ENCODE measurements at places on chromosomes 3 and 15.
A peak's percentile ranks its signal among the peaks of the same experiment; 100 is the strongest.

- DNase-seq = no peak
Measured at GRCh38 chr15:66542896-66543295, 22.9 kb downstream of the LCTL start.

GRCh38 chr3:157460253-157460652 lies 23.6 kb downstream of the PTX3 start:
- no peak for DNase-seq

GRCh38 chr15:32657941-32658340 lies 16.4 kb downstream of the SCG5 start:
- no peak for DNase-seq

GRCh38 chr3:47339951-47340350 lies 40.9 kb upstream of the PTPN23 start:
- DNase-seq = no peak

DNA sequence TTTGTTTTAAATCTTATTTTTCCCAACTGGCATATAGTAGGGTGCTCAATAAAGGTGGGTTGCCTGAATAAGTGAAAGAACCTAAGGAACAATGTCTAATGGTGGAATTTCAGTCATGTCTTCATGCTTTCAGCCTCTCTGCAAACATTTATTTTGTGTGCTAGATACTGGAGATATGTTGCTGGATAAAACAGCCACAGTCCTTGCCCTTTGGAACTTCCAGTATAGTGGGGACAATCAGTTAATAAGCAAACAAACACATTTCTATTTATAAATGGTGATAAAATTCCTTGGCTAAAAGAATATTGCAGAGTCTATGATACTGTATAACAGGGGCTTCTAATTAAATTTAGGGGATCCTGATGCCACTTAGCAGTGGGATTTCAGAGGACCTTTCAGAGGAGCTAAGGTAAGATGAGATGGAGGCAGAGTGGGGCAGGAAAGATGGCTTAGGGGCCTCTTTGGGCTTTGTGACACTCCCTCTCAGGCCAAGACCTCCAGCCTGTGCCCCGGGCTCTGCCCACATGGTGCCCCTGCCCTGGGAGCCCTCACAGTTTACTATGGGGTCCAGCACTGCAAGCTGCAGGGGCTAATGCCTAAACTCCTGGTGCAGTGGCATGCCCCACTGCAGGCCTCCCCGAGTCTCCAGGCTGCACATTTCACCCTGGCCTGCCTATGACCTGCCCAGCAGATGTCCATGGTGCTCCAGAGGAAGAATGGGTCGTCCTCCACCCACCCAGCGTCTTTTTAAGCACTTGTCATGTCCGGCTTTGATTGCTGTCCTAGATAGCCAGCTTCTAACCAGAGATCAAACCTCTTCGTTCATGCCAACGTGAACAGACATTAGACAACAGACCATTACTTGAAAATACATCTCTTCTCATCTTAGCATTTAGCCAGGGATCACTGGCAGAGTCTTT lies 61.6 kb upstream of the PRR23C start:
- DNase-seq = no peak

GRCh38 chr3:973340-973739 lies 119.5 kb upstream of the CNTN6 start:
- DNase-seq = no peak

DNA sequence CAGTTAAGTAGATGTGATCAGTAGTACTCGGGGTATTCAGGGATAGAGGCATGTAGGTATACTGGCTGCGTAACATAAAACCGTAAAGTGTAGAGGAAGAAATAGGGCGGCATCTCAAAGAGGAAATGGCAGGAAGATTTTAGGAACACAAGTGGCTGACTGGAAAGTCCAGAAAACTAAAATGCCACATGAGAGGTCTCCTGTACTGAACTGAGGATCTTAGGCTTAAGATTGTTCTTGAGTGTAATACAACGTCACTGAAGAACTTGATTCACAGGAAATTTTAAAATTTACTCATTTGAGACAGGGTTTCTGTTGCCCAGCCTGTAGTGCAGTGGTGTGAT lies 2.3 kb upstream of the LMLN start:
- DNase-seq = no peak

DNA sequence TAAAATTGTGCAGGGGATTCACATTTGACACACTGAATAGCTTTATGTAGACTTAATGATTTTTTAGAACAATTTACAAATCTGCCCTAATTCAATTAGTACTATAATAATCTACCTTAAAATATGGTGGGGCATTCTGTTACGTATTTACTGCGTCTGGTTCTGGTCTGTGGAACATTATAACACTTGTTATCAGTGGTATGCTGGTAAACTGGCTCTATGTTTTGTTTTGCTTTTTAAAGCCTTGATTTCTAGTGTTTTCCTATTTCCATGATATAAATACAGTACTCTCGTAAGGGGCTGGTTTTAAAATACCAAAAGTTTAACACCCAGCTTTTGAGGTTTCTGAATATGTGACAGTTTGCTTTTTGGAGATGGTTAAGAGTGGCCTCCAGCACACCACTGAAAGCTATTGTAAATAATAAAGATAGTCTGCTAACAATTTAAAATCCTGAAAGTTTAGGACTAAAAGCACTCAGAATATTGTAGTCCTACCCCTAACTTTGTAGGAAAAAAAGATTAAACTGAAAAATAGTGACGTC lies 65.6 kb upstream of the CD47 start:
- no peak for DNase-seq

DNA sequence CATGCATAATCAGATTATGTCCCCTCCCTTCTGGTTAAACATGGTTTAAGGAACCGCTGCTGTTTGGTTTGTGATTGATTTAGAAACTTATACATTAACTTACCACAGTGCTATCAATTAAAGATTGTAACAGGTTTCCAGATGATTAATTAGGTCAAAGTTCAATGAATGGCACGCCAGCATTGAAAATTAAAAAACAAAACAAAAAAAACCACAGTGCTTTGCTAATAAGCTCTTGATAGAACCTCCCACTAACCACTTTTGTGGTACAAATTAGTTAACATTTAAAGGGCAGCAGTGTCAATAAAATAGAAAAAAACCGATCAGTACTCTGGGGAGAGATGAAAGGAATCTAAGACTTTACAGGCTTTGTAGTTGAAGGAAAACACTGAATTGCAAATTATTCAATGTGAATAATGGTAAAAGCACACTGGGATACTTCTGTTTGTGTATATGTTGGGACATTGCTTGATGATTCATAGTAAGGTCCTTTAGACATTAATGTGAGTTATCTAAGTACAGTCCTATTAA lies 7.6 kb upstream of the C3orf38 start:
- no peak for DNase-seq

DNA sequence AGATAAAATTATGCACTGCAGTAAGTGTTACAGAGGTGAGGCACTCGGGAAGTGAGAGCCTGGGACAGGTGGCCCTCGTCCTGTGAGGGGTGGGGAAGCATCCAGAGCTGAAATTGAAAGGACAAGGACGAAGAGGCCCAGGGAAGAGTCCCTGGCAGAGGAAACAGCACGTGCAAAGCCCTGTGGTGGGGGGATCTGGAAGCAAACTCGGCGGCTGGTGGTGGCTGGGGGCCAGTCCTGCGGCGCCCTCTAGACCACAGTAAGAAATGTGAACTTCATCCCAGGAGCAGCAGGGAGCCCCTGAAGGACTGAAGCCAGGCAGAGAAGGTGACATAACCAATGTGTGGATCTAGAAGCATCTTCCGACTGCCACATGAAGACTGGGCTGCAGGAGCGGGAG lies 42.8 kb downstream of the GRIP2 start:
- DNase-seq = no peak

GRCh38 chr3:70990185-70990584 lies 593.3 kb downstream of the FOXP1 start:
- no peak for DNase-seq

- DNase-seq = no peak
Measured at GRCh38 chr3:126851934-126852333, 131.0 kb upstream of the PLXNA1 start.

DNA sequence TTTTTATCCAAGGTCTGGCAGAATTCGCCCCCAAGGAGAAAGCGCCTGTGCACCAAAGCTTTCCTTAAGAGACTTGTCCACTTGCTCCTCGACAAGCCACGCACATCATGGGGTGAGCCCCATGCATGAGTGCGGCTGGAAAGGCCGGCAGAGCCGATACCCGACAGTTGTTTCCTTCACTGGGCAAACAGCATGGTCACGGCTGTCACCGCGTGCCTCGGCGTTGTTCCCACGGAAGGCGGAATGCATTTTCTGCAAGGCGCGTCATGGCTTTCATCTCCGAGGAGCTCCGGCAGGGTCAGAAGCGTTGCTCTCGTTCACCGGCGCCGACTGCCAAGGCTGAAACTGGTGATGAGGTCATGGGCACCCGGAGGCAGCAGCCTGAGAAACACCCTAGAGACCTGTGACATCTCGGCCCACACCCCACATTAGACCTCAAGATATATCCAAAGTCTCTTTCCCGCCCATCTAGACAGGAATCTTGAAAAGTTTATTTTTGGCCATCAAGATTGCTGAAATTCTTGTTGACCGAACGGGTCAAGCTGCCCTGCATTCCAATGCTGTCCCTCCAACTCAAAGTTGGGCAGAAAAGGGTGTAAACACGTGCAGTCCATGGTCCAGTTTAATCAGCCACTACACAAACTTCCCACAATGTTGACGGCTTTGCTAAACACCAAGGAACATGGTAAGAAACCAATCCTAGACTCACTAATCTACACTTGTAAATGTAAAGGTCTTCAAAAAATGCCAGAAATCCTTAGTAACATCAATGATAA lies 604 bp upstream of the TJP1 start:
- DNase-seq = no peak

DNA sequence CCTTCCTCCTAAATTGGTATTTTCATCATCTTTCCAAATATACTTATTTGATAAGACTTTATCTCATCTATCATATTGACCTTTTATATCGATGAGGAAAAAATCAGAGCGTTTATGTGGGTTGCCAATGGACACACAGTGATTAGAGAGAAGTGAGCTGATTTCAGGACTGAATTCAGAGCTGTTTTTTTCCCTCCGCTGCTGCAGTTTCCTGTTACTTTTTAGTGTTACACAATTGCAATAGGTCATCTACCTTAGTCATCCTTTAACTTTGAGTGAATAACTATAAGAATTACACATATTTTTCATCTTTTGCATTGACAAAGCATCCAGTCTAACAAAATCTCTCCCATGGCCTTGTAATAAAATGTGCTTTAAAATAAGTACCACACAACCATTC lies 266.3 kb upstream of the CNTN4 start:
- DNase-seq = no peak

DNA sequence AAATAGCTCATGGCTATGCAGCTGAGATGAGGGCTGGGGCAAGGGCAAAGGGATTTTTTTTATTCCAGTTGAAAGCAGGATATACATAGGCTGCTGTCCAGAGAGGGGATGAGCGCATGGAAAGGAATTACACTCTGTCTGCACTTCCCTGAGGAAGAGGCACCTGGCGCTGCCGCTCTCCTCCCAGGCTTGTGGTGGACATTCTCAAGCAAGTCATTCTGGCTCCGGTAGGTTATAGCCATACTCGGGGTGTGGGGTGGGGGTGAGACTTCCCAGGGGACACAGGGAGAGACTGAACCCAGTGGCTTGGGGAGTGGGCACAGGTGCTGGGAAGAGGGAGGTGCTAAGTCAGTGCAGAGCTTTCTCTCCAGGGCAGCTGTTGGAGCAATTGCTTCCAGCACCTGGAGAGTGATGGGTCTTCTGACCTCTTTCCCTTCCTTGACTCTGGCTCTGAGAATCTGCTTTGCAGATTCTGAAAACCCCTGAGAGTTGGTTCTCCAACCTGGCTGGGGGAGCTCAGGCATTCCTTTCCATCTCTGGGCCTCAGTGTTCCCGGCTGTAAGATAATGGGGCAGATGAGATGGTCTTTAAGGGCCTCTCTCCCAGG lies 24.3 kb downstream of the CYP8B1 start:
- no peak for DNase-seq

DNA sequence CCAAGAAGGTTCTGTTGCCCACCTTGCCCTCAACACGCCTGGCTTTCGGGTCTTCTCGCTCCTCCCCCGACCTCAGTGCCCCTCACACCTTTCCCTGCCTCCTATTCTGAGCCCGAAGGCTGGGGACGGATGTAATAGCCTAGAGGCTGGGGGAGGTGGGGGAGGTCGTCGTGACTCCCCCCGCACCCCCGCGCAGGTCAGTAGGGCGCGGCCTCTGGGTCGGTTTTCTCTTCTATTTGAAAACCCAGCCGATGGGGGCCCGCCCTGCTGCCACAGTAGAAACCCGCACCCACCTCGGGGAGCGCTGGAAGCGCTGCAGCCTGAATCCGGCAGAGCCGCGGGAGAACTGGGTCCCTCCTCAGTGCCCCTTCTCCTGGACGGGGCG lies 1.0 kb upstream of the RBPMS2 start:
- no peak for DNase-seq

GRCh38 chr3:27319304-27319703 lies 49.9 kb downstream of the NEK10 start:
- DNase-seq = no peak

GRCh38 chr15:63891768-63892133 lies 58.0 kb upstream of the HERC1 start:
- DNase-seq = no peak

DNA sequence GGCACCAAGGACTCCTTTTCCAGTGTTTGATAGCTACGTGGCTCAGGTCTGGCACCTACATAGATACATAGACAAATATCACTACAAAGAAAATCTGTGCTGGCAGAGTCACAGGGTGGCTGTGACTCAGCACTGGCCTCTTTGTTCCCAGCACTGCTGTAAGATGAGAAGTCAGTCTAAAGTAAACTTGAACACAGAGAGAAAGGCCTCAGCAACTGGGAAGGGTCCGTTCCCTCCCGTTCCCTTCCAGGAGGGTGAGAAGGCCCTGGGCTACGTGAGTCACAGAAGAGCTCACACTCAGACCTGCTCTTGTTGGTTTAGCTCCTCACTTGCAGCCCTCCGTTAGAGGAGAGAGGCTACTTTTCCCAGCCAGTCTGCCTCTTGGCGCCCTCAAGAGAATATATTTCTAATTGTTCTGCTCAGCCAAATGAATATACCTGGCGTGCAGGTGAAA lies 23.1 kb downstream of the ANXA2 start:
- no peak for DNase-seq

- DNase-seq = peak; percentile 29
Measured at GRCh38 chr3:141412087-141412935, 44.0 kb downstream of the ZBTB38 start.

- no peak for DNase-seq
Measured at GRCh38 chr3:150543531-150543930, 2.8 kb downstream of the SERP1 start.

GRCh38 chr3:62187022-62187431 lies 186.3 kb downstream of the FEZF2 start:
- DNase-seq = no peak

DNA sequence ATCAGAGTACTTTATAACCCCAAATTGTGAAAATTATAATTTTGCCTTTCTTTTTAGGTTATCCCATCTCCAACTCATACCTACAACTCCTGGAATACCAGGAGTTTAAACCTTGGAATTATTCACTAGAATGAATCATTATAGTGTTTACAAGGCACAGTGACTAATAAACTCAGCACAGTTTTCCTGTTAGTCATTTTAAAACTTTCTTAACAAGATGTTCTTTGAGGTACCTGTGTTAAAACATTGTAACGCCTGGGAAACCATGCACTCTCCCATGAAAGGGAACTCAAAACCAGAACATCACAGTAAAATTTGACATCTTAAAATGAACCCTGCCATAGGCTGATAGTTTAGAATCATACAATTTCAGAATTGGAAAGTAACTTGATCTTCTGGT lies 132.4 kb upstream of the OSTN start:
- DNase-seq = no peak

All from stimulated activated CD4-positive, alpha-beta T cell treated with anti-CD3 and anti-CD28 coated beads, Interleukin-4, amount 100 ng/mL, for 48 hours (primary cell).